ENCODE measurements at places on chromosomes 16 and 17. TPM values are rescaled to one million over a fixed set of nuclear protein-coding genes. Genes with fewer than 3 reads are reported as not detected.

DNA sequence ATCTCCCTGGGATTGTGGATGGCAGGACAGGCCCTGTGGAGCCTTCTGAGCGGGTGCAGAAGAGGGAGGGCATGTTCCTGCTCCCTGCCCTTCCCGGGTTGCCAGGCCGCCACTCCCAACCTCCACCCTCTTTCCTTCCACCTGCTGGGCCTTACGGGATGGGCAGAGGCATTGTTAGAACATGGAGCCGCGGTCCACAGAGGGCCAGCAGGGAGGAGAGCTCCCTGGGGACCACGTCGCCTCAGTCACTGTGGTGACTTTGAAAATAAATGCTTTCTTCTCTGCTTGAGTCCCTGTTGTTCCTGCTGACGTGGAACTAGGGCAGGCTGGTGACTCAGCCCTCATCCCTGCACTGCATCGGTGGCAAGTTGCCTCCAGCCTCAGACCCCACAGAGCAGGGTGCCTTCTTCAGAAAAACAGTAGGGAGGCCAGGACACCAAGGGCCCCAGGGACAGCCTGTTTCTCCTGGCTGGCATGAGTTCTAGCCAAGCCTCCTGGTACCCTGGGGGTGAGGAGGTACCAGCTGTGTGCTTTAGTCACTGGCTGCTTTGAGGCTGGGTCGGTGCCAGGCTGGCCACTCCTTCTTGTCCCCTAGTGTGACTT, 224.9 kb downstream of the SEC14L1 start:
- DNase-seq: peak; percentile 65

DNA sequence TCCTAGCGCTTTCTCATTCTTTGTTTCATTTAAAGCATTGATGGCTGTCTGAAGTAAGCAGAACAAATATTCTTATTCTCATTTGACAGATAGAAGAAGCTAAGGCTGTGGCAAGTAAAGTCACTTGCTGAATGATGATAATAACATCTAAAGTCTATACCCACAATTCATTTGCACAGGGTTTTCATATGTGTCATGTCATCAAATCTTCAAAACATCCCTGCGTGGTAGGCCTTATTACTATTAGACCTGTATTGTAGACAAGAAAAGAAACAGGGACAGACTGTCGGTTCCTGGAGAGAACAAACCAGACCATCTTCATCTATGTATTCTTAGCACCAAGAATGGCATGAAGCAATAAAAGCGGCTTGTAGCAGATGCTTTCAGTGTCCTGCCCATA, 85.9 kb downstream of the ASIC2 start:
- no peak for DNase-seq

DNA sequence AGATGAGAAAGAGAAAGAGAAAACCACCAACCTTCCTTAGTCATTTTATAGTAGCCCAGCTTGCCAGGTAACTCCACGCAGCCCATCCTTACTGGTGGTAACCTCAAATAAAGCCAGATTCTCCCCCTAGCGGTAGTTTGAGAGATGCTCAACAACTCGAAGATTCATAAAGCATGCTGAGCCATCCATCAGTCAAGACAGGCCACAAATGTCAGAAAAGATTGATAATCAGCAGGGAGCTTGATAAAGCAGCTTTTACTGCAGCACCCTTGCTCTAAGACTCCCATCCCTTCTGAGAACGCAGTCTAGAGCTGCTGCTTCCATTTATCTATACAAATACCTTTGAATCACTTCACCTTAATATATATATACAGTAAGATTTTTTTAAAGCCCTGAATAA, 451.5 kb upstream of the HSBP1 start:
- DNase-seq: peak; percentile 13

DNA sequence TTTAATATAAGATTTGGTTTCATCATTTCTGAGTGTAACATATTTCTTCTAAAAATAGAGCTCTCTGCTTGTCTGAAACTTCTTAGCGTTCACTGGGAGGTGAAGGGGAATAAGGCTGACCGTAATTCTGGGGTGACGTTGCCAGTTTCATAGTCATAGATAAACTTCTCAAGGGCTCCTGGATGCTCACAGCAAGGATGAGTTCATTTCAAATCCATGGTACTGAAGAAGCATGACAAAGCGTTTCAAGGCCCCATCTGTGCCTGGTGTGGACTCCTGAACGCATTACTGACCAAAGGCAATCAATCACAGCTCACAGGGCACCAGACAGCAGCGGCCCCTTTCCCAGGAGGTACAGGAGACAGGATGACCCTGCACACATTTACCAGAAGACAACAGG, 12.0 kb upstream of the EVPL start:
- no peak for DNase-seq

- no peak for DNase-seq
Observed at GRCh38 chr17:58507123-58507634, 7.3 kb downstream of the MTMR4 start.

DNA sequence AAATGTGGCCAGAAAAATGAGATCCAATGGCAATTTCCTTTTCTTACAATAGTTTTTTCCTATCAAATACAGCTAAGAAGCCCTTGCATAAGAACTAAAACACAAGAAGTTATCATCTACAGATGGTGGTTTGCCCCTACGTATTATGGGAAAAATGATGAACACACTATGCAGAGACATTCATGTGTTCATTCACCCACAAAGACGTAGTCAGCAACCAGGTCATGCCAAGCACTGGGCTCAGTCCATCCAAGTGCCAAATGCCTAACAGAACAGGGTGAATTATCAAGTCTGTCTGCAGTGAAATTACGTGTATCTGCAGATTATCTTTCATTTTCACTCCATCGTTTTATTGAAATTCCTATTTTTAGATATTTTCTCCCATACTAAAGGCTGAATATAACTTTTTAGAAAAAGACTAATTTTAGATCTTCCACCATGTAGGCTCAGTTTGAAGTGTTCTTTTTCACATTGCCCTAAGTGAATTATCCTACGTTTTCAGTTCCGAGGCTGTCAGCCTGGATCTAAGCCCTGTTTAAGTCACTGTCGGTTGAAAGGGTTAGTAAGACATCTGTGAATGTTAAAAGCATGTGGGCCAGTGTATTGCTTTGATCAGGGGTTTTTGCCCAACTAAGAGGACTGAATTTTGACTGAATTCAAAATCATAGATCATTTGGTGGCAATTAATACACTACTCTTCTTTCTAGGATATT, 78.1 kb upstream of the DHX40 start:
- DNase-seq: no peak

GRCh38 chr16:73864868-73865267, 431.7 kb upstream of the PSMD7 start:
- DNase-seq: no peak

- DNase-seq: peak; percentile 83
Observed at GRCh38 chr17:17535957-17536356, 39.8 kb upstream of the RASD1 start.

- DNase-seq: no peak
Observed at GRCh38 chr17:29003289-29003688, 2.5 kb downstream of the SEZ6 start.

GRCh38 chr16:68689921-68690320, 44.8 kb downstream of the CDH3 start:
- DNase-seq: no peak

DNA sequence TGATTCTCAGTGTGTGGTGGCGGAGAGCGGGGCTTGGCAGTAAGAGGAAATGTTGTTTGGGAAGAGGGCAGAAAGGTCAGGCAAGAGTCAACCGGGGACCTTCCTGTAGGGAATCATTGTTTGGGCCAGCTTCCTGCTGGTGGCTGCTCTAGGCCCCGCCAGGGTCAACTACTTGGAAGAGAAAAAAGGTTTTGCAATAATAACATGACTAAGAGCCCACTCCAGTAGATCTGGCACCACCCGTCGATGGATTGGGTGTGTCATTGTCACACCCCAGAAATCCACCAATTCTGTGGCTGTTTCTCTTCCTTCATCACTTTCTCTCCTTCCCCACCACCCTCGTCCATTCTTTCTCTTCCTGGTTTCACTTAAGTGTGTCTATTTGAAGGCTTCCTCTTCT, 4.2 kb upstream of the KRT24 start:
- DNase-seq: no peak

DNA sequence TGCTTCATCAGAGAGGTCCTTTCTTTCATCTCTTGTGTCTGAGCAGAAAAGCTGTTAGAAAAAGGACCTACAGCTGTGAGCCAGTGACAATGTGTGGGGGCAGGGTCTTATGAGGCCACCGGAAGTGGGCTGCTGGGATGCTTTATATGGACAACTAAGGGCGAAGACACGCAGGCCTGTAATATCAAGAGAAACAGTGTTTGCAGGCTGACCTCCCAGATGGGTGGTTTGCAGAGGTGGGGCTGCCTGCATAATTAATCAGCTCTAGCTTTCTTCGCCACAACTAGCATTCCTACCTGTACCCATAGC, 30.4 kb upstream of the SALL1 start:
- no peak for DNase-seq

NATD1 gene
- total RNA-seq: 3.1 TPM

PYDC1 gene
- not detected for total RNA-seq

SNN gene
- total RNA-seq: 6.7 TPM

All from pancreas (tissue), 10 donors.